ENCODE measurements at places on chromosomes 4 and X. TPM values are rescaled to one million over a fixed set of nuclear protein-coding genes. Genes with fewer than 3 reads are reported as not detected.

- DNase-seq, result no peak
Observed at GRCh38 chrX:119757646-119757978, 776 bp upstream of the SOWAHD start.

GRCh38 chr4:83905952-83906351 lies 370.0 kb downstream of the GPAT3 start:
- no peak for DNase-seq

- no peak for DNase-seq
Observed at GRCh38 chr4:172656055-172656454, 512.6 kb upstream of the GALNT7 start.

GRCh38 chr4:154320521-154320920 lies 171.1 kb downstream of the DCHS2 start:
- DNase-seq, result no peak

DNA sequence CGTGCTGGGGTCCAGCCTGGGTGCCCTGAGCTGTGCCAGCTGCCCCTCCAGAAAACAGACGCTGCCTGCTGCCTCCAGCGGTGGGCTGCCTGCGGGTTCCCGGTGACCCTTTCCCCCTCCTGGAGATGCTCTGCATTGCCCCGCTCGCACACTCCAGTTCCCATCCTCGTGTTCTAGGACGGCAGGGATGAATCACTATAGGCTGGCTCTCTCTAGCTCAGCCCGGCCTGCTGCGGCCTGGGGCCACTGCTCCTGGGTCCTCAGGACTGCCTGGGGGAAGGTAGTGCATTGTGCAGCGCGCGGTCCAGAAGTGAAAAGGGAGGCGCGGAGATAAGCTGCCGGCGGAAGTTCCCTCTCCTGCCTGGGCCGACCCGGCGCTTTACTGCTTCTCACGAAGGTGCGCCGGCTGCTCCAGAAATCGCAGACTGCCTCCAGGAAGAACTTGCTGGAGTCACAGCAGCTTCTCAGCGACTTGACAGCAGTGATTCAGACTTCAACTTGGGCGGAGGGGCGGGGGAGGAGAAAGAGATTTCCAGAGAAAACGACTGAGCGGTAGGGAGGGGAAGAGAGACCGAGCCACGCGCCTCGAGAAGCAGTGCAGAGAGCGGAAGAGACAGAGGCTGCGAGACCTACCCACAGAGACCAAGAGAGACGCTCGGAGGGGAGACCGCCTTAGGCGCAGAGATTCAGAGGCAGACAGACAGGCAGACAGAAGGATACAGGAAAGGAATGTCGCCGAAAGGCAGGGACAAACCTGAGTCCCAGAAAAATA lies 6.7 kb upstream of the MSX1 start:
- no peak for DNase-seq

TMEM144 gene
- total RNA-seq, result 13.1 TPM

KLHL13 gene
- total RNA-seq, result 3.9 TPM

AVPR2 gene
- total RNA-seq, result 1.9 TPM

TMEM35A gene
- total RNA-seq, result 1.5 TPM

Measured in lower lobe of right lung (tissue), 2 donors.